ENCODE measurements at places on chromosomes 5 and 9. TPM values are rescaled to one million over a fixed set of nuclear protein-coding genes. Genes with fewer than 3 reads are reported as not detected.

ELOVL7 gene
- total RNA-seq = 23.8 TPM

OLFML2A gene
- total RNA-seq = 16.7 TPM

ADAMTS6 gene
- total RNA-seq = 0.91 TPM

DNAI1 gene
- not detected for total RNA-seq

DNA sequence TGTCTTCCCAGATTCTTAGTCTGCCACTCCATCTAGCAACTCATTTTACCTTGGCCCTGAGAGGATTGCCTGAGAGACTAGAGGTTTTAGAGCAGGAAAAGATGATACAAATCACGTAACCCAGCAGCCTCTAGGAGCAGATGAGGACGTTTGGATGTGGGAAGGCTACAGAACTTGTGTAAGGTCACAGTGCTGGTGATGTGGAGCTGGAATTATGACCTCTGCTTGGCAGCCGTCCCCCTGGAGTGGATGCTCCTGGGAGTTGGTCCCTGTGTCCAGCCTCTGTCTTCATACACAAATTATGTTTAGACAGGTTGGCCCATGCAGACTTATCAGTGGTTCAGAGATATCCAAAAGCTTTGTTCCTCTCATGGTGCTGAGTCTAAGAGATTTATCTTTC is 499.0 kb downstream of the EBF1 start:
- no peak for DNase-seq
- no peaks in the 10 kb centered on the region for H3K4me1 ChIP-seq
- no peaks in the 10 kb centered on the region for H3K36me3 ChIP-seq
- H3K4me3 ChIP-seq = no peak overlapping the region
- H3K27me3 ChIP-seq = no peaks in the 10 kb centered on the region

DNA sequence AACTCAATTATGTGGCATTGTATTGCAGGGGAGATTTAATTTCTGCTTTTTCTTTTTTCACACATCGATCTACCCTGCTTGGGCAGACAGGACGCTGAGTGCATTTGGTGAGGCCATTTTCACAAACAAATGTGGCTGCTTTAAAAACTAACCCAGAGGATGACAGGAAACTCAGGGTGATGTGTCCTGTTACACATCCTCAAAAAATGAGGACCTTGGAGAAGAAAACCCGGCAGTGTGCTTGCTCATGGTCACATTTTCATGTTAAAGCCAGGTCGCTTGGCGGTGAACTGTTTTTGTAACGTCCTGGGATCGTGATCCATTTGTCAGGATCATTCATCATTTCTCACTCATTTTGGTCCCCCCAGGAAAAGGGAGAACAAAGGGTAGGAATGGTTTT is 478.3 kb upstream of the ADAMTS16 start:
- H3K27ac ChIP-seq = no peak overlapping the region
- H3K4me3 ChIP-seq = no peak overlapping the region
- DNase-seq = no peak
- H3K36me3 ChIP-seq = no peaks in the 10 kb centered on the region

GRCh38 chr5:163880302-163880701 is 374.9 kb downstream of the MAT2B start:
- no peak for DNase-seq
- H3K27ac ChIP-seq = no peak overlapping the region
- no peaks in the 10 kb centered on the region for H3K27me3 ChIP-seq
- H3K36me3 ChIP-seq = no peaks in the 10 kb centered on the region
- H3K4me3 ChIP-seq = no peak overlapping the region

DNA sequence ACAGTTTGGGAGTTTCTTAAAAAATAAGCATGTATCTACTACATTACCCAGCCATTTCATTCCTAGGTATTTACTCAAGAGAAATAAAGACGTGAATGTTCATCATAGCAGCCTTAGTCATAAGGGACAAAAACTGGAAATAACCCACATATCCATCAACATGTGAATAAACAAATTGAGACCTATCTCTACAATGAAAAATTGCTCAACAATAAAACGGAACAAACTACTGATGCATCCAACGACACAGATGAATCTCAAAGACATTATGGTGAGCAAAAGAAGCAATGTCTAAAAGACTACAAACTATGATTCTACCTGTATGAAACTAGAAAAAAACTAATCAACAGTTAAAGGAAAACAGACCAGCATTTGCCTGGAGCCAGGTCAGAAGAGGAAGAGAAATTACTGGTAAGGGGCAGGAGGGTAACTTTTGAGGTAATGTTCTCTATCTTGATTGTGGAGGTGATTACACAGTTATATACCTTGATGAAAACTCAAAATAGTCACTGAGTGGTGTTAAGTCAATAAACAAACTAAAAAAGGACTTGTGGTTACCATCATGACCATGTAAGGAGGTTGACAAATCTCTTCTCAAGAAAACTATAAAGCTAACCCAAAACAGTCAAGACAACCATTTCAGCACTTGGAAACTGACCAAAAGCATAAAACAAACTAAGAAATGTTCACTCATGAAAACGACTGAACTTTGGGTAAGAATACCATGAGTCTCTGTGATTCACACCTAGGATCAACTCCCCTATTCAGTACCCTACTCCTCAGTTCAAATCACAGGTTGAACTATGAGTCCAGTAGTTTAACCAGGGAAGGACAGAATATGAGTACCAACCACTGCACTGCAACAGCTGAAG is 10.4 kb downstream of the UIMC1 start:
- no peak for DNase-seq
- no peaks in the 10 kb centered on the region for H3K27me3 ChIP-seq
- no peak overlapping the region for H3K4me3 ChIP-seq
- H3K27ac ChIP-seq = no peak overlapping the region

- no peak for DNase-seq
- H3K36me3 ChIP-seq = no peaks in the 10 kb centered on the region
- H3K4me1 ChIP-seq = no peaks in the 10 kb centered on the region
- no peak overlapping the region for H3K27ac ChIP-seq
- no peaks in the 10 kb centered on the region for H3K27me3 ChIP-seq
- H3K4me3 ChIP-seq = no peak overlapping the region
These were observed 132.3 kb upstream of the COL5A1 start for GRCh38 chr9:134509281-134509680.
